ENCODE measurements at places on chromosomes 5 and 9.
A peak's percentile ranks its signal among the peaks of the same experiment; 100 is the strongest.

GRCh38 chr5:35194635-35195471 is 35.4 kb downstream of the PRLR start:
- DNase-seq, result peak; percentile 33

DNA sequence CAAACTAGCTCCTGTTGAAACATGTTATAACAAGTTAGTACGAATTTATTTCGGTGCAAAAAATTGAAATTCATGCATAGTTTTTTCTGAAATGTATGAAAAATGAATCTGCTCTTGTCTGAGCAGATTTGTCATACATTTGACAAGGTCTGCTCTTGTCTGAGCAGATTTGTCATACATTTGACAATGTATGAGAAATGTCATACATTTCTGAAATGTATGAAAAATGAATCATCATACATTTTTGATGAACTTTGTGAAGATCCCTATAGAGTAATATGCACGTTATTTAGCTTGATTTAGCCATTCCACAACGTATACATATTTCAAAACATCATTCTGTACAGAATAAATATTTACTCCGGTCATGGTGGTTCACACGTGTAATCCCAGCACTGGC is 85.9 kb upstream of the PARP8 start:
- DNase-seq, result no peak

- no peak for DNase-seq
These were observed 23.3 kb downstream of the CEP72 start for GRCh38 chr5:635306-636055.

- peak; percentile 43 for DNase-seq
These were observed 141.0 kb downstream of the AGTPBP1 start for GRCh38 chr9:85600675-85601263.

- DNase-seq, result no peak
These were observed 30.0 kb upstream of the SLC6A19 start for GRCh38 chr5:1171340-1171941.

GRCh38 chr9:38412751-38413150 is 11.5 kb downstream of the IGFBPL1 start:
- DNase-seq, result no peak

DNA sequence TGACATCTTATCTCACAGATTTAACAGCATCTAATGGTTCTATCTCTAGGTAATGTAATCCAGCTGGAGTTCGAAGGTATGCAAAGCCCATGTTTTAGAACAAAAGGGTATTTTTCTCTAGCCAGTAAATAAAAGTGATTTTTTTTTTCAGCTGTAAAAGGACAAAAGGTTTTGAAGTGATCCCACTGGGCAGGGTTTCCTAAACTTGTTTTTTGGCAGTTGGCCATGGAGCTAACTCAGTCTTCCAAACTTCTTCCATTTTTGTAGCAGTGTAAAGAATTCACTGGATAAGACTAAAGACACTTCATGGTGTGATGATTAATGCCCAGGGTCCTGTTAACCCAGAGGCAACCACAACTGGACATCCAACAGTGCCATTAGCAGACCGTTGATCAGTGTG is 63.8 kb downstream of the TMEM252 start:
- peak; percentile 52 for DNase-seq

DNA sequence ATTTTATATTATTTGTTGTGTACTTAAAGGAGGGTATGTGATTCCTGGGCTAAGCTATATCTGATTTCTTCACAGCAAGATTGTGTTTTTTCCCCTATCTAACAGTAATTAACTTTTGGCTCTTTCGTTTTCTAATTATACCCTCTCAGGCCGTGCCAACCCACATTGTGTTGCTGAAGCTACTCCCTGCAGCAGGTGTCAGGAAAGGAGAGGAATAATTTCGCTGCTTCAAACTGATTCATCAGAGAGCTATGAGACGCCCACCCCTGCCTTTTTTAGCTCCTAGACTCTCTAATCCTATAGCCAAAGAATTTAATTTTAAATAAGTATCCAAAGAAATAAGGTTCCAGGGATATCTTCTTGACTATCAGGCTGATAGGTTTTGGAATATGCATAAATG is 3.8 kb downstream of the CAVIN4 start:
- no peak for DNase-seq

DNA sequence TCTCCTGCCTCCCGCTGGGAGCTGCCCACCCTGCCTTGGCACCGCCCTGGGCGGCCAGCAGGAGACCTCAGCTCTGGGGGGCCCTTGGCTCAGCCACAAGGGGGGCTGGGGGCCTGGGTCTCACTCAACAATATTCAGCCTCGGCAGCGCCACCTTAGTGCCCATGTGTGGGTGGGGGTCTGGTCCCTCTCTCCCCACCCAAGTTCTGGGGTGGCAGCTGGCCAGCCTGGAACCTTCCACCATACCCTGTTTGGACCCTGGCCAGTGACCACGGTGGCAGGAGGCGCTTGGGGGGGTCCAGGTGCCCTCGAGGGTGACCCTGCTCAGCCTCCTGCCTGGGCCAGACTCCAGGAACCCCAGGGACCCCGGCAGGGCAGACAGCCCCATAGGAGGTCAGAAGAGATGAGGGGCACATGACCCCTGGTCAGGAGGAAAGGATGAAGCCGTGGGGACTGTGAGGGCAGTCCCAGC is 22.2 kb downstream of the NKD2 start:
- DNase-seq, result no peak

DNA sequence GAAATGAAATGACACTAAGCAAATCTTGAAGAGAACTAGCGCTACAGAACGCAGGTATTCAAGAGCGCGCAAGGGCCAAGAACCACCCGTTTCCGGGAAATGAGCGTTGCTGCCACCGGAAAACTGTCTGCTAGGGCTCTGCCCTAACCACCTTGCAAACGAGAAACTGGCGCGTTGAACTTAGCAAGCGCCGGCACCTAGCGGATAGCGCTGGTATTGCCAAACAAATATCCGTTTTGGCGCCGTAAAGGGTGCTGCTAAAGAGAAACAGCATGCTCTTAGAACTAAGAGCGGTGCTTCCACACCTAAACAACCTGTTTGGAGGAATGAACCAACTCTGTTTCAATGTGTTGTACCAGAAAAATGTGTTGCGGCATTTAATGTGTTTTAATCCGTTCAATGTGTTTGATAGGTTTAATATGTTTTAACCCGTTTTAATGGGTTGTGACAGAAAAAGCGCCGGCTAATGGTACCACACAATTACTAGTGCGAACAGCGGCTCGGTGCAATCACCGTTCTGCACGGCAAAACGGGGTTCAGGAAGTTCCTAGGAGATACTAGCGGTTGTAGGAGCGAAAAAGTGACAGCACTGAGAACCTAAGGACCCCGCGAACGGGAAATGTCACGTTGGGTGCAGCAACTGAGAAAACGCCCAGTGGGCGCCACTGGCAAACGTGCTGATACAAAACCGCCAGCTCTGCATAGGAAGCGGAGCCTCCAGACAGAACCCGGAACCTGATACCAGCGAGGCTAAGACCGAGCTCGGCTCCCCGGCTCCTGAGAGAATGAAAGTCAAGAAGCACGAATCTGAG is at the start of gene ANXA2R:
Gene ANXA2R, minus strand, starts transcription at position 33 of the 812 bp plus-strand sequence. CDS start 273 bp downstream, outside the sequence.
- peak; percentile 93 for DNase-seq

- no peak for DNase-seq
These were observed 29.9 kb downstream of the DPYSL3 start for GRCh38 chr5:147479949-147480348.

- no peak for DNase-seq
These were observed 257.3 kb downstream of the MLLT3 start for GRCh38 chr9:20364959-20365358.

DNA sequence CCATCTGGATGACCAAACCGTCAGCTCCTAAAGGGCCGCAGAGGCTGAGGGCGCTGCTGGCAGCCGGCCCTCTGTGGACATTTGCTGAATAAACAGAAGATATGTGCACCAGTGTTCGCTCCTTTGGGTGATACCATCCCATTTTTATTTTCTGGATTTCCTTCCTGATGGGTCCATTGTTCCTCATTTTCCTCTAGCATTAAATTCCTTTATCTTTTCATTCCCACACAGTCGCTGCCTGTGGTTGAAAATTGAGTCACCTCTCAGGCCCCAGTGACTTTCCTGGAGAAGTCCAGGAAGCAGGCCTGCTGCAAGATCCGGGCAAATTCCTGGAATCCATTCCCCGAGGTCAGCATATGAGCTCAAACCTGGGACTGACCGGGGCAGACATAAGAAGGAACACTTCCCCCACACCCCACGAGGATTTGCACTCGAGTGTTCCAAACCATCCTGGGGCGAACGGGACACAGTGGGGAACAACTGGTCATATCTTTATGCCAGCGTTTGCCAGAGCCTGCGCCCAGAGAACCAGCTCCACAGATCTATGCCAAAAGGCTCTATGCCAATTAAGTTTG is 86.7 kb upstream of the PCA3 start:
- peak; percentile 36 for DNase-seq

GRCh38 chr5:77306531-77306930 is 96.1 kb downstream of the PDE8B start:
- no peak for DNase-seq

DNA sequence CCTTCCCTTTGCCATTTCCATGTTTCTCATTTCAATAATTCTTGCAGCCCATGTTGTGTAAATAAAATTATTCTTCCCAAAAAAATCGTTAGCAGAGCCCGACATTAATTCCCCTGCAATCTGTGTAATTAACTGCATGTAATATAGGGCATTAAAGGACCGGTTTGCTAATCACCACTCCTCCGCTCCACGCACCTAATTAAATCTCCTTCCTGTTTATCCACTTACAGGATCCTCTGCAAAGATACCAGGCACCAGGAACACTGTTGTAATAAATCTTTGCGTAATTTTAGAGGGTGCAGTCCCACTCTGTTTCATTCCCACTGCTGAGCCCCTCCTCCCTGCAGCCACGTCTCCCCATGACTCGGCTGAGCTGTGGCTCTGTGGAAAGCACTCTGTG is 105.0 kb upstream of the PPP1R26 start:
- DNase-seq, result no peak

GRCh38 chr9:129328355-129329042 is 150.4 kb upstream of the IER5L start:
- DNase-seq, result peak; percentile 92

GRCh38 chr9:13860946-13861640 is 452.8 kb downstream of the NFIB start:
- DNase-seq, result peak; percentile 55

DNA sequence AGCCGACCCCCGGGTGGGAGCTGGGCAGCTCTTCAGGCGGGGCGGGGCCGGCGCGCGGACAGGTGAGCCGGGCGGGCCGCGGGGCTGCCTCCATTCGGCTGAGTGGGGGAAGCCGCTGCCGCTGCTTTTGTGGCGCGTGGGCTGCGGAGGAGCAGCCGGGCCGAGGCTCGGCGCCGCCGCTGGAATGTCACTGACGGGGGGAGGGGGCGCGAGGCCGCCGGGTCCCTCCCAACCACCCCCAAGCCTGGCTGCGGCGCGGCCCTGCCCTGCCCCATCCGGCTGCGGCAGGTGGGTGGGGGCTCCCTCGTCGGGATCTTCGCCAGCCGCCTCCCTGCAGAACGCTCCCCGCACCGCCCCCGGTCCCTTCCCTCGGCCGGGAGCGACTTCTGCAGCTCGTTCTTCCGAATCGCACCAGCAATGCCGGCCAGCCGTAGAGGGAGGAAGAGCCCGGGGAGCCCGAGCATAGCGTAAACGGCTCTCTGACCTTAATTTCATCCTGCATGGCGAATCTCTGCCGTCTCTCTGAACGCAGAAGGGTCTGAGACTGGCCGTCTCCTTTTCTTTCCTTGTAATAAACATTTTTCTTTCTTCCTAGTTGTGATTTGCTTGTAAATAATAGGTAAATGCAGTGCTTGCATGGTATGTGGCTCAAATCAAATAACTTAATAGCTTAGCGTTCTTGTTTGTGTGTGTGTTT is 505 bp downstream of the SPTAN1 start:
- DNase-seq, result peak; percentile 75

GRCh38 chr5:69271376-69271775 is 36.7 kb downstream of the CDK7 start:
- peak; percentile 11 for DNase-seq

GRCh38 chr5:57442080-57442839 is 40.4 kb downstream of the ACTBL2 start:
- DNase-seq, result peak; percentile 55

DNA sequence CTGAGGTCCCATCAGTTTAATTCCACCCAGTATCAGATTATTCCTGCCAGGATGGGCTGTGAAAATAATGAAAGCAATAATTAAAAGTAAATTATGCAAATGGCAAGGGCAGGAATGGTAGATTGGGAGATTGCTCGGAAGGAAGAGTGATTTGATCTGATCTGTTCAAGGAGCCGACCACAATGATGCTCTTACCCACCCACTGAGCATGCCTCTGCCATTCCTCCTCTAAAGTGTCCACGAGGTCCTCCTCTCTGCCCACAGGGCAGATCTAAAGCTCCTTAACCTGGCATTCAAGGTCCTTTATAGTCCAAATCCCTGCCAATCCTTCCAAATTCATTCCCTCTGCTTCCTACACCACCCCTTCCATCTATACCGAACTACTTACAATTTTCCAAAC is 147.8 kb downstream of the TTLL11 start:
- no peak for DNase-seq

- DNase-seq, result no peak
These were observed 5.9 kb upstream of the LRRC14B start for GRCh38 chr5:185095-186070.

DNA sequence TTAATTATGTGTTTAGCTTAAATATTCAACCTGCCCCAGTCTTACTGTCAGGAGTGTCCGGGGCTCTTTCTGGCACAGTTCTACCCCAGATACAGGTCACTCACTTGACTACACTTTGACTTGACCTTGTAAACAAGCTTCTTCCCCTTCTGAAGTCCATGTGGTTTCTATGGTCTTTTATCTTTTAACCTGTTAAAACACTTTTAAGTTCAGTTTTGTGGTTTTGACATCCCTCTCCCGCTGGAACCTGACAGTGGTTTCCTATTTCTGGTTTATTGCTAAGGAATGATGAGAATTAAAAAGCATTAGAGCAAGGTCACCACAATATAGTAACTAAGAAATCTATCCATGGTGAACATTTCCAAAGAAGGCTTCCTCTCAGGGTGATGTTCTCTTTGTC is 300.1 kb downstream of the TMEM167A start:
- DNase-seq, result no peak

GRCh38 chr5:76788362-76788761 is 30.5 kb upstream of the F2RL1 start:
- no peak for DNase-seq

GRCh38 chr9:26296910-26297572 is 595.6 kb downstream of the CAAP1 start:
- no peak for DNase-seq

- DNase-seq, result no peak
These were observed 172.9 kb upstream of the PTCH1 start for GRCh38 chr9:95689669-95690068.
